ENCODE measurements at places on chromosomes 2 and 18.

DNA sequence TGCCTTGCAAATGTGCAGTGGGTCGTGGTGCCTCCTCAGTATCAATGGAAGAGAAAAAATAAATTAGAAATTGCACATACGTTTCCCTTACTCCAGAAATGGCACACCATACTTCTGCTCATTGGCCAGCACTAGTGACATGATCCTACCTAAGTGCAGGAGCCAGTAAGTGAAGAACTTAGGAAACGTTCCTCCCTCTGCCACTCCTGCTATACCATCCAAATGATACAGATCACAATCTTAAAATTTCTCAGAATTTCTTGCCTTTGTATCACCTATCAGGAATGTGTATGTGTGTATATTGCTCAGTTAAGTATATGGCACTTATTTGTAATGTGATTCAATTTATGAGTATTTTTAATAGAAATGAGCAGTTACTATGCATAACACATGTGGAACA lies 237.0 kb upstream of the UBE2E3 start:
- no peak for DNase-seq

DNA sequence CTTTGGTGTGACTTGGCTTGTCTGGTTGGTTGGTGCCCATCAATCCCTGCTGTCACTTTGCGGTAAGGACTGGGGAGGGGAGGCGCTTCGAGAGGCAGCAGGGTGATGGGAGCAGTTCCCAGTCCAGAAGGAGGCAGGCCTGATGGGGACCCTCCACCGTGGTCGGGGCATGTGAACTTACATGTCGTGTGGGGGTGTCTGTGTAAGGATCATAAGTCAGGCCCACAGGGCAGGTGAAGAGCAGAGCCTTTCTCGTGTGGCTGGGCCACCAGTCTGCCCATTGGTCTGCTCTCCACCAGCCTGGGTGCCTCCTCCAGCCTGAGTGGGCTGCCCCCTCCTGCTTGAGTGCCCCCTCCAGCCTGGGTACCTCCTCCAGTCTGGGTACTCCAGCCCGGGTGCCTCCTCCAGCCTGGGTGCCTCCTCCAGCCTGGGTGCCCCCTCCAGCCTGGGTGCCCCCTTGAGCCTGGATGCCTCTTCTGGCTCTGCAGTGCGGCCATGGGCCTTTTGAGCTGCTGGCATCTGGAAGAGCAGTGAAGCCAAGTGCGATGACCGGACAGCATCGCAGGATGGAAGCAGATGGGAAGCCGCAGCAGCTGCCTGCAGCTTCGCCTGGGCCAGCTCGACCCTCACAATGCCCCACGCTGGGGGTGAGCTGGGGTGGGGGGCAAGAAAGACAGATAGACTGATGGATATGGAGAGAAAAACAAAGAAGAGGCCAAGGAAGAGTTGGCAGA lies 25.0 kb downstream of the ATOH8 start:
- DNase-seq: no peak

DNA sequence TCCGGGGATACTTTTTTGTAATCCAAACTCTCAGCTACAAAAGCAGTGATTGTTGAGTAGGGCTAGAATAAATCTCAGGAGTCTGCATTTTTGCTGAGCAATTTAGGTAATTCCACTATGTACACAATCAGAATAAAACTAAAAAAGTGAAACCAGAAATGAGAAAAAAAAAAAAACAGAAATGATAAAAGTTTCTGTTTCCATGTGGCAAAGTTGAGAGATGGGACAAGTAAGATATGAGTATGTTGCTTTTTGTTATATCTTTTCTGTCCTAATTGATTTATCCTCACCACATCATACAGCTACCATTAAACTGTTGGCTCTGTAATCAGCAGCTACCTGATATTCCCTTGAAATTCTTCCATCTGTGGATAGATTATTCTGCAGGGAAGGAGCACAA lies 92.7 kb downstream of the VWC2L start:
- no peak for DNase-seq

DNA sequence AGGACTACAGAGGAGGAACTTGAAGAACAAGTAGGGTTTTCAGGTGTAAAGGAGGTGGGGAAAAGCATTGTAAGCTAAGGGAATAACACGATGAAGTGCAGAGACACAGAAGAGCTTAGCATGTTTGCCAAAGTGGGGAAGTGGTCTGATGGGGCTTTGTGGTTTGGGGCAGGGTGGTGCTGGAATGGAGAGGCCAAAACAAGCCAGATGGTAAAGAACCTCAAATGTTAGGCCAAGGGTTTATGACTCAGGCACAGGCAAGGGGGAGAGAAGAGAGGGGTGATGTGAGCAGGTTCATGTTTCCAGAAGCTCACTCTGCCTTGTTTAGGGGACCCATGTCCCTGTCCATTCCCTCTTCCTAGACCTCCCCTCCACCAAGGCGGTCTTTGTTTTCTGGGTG lies 104.5 kb upstream of the YWHAQ start:
- no peak for DNase-seq

GRCh38 chr18:22169011-22169888 lies at the start of gene GATA6:
GATA6 (plus strand) TSS chr18:22169589; CDS start chr18:22171145, 1,556 bp downstream.
- DNase-seq: no peak

GRCh38 chr2:65919550-65920188 lies 487.3 kb upstream of the SPRED2 start:
- DNase-seq: no peak

DNA sequence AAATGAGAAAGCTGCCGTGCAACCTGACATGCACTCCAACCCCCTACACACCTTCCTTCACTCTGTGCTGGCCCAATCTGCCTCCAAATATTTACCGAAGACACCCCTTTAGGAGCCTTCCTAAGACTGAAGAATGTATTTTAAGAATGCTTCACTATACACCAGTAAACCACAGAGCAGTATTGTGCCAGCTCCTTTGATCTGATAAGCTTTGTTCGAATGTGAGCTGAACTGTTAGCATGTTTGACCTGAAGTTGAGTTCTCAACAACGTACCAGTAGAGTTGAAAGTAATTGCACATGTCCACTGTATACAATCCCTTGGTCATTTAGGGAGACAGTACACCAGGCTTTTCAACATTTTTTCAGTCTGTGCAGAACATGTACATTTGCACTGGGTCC lies 259.2 kb downstream of the TGIF1 start:
- DNase-seq: no peak

DNA sequence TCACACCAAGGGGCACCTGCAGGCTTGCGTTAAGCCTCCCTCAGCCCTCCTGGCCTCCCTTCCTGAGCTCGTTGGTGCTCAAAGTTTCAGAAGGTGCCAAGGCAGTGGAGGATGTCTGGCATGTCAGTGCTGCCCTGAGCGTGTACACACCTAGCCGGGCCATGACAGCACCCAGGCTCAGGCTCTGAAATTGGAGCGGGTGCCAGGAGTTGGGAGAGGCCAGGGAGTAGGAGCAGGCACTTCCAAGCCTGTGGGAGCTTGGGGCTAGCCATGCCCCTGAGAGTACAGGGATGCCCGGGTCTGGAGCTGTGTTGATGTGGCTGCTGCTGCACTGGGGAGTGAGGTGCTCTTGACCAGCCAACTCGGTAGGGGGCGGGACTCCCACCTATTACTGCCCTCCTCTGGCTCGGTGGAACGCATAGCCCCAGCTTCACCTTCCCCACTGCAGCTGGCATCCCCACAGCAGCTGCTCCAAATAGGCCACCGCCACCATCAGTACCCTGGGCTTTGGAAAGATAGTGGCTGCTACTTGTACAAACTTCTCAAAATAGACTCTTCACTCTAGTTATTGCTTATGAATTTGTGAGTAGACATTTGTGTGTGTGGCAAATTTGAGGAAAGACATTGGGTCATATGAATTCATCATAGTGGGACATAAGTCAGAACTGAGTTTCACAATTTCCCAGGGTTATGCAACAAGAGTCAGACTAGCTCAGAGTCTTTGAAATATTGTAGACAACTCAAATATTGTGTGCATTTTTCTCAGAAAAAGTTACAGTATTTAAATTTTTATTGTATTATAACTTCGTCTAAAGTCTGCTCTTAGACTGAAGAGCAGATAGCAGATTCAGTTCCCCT lies 6.8 kb upstream of the PCARE start:
- DNase-seq: no peak

DNA sequence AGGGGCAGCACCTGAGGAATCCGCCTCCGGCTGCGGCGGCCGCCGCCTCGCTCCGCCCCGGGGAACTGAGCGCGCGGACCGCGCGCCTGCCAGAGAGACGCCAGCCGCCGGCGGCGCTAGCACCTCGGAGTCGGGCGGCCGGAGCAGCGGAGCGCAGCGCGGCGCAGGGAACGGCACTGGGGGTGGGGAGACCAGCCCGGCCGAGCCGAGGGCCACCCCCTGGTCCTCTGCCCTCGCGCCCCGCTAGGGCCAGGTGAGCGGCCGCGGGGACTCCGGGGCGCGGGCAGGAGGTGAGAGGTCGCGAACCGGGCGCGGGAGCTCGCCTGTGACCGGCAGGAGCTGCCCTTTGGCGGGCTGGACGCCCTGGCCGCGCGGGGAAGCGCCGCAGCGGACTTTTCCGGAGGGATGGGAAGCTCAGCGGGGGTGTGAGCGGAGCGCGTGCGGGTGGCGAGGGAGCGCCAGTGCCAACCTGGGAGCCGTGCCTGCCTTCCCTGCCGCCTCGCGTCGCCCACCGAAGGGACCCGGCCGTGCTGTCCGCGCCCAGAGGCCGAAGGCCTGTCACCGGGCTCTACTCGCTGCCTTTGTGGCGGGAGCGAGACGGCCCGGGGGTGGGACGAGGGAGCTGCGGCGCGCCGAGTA lies at the start of gene GREB1L:
GREB1L (plus strand) TSS at position 92 of the 639 bp plus-strand sequence. CDS start 141,287 bp downstream, outside the sequence.
- DNase-seq: no peak

DNA sequence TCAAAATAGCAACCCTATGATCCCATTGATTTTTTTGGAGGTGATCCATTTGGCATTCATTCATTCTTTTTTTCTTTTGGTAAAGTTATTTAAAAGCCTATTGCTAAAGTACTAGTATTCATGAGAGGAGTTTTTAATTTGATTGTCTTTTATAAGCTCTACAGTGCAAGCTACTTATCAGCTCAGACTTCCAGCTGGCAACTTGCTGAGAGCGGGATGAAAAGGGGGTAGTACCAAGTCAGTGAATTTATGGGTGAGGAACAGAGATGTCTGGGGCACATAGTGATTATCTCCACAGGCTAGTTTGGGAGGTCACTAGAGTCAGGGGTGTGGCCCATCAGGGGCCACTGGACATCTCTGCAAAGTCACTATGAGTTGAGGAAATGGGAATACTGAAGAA lies 202.4 kb downstream of the PIK3C3 start:
- DNase-seq: no peak

GRCh38 chr2:200393191-200393590 lies 86.7 kb downstream of the SPATS2L start:
- DNase-seq: no peak

- DNase-seq: no peak
Observed at GRCh38 chr2:8054070-8054469, 627.8 kb upstream of the ID2 start.

DNA sequence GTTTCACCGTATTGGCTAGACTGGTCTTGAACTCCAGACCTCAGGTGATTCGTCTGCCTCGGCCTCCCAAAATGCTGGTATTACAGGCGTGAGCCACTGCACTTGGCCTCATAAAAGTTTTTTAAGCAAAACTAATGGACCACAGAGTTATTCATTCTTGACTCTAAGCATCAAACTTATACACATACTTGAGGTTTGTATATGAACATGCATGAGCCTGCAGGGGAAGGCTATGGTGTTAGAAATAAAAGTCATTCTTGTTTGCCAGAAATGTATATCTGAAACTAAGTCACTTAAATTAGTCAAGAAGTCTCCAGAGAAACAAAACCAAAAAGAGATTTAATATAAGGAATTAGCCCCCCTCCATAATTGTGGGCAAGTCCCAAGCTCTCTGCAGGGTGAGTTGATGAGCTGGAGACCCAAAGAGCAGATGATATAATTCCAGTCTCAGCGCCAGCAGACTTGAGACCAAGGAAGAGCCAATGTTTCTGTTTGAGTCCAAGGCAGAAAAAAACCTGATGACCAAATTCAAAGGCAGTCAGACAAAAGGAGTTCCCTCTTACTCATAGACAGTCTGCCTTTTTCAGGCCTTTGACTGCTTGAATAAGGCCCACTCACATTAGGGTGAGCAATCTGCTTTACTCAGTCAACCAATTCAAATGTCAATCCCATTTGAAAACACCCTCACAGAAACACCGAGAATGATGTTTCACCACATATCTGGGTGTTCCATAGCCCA lies 69.0 kb upstream of the DSG1 start:
- DNase-seq: no peak

Measured in hypothalamus (tissue), 51 donors.